ENCODE measurements at places on chromosomes 5 and 9.

- no peak for DNase-seq
These were observed 49.5 kb upstream of the TGFBR1 start for GRCh38 chr9:99055384-99055783.

DNA sequence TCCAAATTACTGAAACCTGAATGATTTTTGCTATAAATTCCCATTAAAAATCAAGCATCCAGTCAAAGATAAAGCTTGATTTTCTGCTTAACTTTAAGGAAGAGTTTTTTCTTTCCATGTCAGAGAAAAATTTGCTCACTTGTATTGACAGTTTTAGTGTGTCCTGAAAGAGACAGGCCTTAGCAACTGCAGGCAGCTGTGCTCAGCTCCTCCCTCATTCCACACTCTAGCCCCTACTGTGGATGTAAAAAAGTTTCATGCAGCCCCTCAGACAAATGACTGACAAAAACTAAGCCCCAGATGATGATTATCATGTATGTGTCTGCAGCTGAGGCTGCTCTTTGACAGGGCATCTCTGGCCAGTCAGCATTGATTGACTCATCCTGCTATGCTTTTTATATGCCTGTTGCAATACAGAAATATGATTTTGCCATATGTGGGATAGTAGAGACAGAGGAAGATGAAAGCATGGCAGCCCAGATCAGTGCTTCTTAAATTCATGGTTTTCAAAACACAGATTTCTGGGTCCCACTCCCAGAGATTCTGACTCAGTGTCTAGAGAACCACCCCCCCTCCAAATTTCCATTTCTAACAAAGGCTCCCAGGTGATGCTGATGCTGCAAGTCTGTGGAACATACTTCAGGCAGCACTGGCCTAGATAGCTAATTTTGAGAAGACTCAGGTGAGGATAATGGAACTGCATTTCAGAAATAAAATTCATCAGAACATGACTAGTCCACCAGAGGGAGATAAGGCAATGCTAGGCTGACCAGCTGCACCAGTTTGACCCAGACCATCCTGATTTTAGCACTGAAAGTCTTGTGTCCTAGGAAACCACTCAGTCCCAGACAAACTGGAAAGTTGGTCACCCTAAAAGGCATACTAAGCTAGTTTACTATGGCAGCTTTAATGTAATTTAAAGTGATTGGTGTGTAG lies 298.7 kb upstream of the KCNN2 start:
- DNase-seq: no peak

- no peak for DNase-seq
These were observed 647.7 kb upstream of the ITGA1 start for GRCh38 chr5:52139888-52140615.

GRCh38 chr5:80555099-80555498 lies 15.0 kb downstream of the ANKRD34B start:
- no peak for DNase-seq

DNA sequence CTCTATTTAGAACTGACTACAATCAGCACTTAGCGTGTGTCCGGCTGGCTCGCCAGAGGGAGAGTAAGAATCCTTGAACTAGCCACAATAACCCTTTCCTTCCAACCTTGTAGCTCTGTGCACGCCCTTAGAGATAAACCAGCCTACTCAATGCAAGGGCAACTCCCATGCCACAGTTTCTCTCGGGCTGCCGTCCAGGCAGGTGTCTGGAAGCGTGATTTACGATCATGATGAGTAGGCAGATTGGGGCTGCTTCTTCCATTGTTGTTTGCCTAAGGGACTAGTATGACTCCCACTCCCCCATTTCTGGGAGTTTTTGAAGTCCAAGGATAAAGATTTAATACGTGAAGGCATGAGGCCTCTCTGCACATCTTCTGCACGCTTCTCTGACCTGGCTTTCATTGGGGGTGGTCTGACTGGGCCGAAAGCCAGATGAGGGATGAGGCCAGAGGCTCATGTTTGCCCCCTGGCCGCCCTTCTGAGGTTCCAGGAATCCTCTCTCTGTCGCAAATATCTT lies 134.0 kb upstream of the MYO10 start:
- DNase-seq: no peak

GRCh38 chr9:111175350-111175749 lies 137.1 kb upstream of the LPAR1 start:
- DNase-seq: no peak

GRCh38 chr9:69582544-69583297 lies 89.5 kb downstream of the APBA1 start:
- DNase-seq: no peak

- no peak for DNase-seq
These were observed 7.8 kb upstream of the CLTB start for GRCh38 chr5:176424181-176424580.

- DNase-seq: no peak
These were observed 9.7 kb upstream of the ZNF354A start for GRCh38 chr5:178740181-178740557.

DNA sequence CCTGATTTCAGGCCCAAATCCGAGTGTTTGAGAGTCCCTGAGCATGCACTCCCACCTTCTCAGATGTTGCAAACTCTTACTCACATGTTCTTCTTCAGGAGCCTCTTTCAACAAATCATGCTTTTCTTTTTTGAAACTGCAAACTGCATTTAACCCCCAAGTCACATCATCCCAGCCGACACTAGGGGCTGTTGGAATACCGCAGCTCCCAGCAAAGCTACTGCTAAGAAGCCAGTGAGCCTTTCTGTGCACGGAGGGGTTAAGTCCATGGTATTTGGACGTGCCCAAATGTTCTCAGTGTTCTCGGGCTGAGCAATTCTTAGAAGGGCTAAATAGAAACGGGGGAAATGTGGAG lies 282.9 kb downstream of the NFIB start:
- no peak for DNase-seq

DNA sequence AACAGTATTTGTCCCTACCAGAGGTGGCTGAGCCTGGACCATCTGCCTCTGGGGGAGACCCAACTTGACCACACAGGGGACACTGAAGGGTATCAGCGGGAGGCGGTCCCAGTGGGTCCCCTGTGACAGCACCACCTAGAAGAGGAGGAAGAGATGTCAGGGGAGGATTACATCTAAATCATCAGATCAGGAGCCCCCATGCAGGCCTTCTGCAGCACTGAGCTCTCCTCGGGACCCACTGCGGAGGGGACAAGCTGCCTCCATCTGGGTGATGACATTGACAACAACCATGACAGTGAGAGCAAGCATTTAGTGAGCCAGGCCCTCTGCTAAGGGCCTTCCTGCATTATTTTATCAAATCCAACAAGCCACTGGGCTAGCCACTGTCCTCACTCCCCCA lies 12.3 kb downstream of the ORM2 start:
- DNase-seq: no peak

GRCh38 chr5:13945271-13945670 lies 783 bp upstream of the DNAH5 start:
- no peak for DNase-seq

DNA sequence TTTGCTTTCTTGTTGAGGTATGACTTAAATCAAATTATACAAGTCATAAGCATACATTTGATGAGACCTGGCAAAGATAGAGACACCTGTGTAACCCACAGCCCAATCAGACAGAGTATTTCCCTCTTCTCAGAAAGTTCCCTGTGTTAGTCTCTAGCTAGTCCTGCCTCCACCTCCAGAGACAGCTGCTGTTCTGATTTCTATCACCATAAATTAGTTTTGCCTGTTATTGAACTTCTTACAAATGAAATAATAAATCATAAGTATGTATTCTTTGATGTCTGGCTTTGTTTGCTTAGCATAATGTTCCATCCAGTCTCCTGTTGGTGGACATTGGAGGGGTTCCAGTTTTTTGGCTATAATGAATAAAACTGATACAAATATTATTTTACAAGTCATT lies 194.5 kb downstream of the ICE1 start:
- no peak for DNase-seq

- DNase-seq: no peak
These were observed 64.1 kb downstream of the OSTF1 start for GRCh38 chr9:75152416-75152815.

- no peak for DNase-seq
These were observed 943 bp downstream of the STING1 start for GRCh38 chr5:139481580-139482049.

GRCh38 chr9:74138182-74138581 lies 359.0 kb upstream of the RORB start:
- no peak for DNase-seq

DNA sequence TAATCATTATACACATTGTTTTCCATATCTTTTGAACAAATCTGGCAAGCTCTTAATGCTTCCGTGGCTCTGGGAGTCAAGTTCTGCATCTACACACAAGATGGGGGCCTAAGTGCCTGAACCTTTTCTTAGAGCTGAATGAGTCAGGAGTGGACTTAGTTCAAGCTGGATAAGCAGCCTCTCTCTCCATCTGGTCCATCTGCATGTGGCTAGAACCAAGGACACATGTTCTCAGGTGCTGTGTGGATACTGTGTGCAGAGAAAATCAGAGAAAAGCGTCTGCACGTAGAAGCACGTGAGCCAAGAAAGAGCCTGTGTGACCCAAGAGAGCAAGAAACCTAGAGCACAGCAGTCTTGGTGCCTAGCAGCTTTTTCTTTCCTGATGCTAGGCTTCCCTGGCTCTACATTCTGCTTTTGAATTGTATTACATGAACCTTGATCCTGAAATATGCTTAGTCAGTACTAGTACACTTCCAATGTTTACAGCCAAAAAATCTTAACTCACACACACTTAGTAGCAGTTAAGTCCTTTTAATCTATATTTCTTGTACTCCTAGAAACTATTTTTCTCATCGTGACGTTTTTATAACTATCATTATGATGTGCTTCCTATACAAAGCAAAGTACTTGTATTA lies 1798.9 kb downstream of the MAT2B start:
- no peak for DNase-seq

- no peak for DNase-seq
These were observed 68.1 kb downstream of the NIPBL start for GRCh38 chr5:36944607-36945225.

- no peak for DNase-seq
These were observed 424.7 kb upstream of the FAM174A start for GRCh38 chr5:100110497-100110896.

- DNase-seq: no peak
These were observed 524 bp downstream of the CYFIP2 start for GRCh38 chr5:157266286-157267007.

GRCh38 chr9:131382850-131383729 lies 10.8 kb upstream of the PRRC2B start:
- no peak for DNase-seq

DNA sequence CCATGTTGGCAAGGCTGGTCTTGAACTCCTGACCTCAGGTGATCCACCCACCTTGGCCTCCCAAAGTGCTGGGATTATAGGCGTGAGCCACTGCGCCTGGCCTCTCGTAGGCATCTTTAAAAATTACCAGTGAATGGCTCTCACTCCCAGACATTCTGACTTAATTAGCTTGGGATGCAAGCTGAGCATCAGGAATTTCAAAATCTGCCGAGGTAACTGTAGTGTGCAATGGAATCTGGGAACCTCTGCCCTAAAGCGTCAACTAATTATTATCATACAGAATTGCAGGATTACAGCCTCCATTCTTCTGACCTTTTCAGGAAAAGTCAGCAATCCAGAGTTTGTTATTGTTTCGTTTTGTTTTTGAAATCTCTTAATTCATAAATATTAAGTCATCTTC lies 213.4 kb upstream of the DMAC1 start:
- no peak for DNase-seq

DNA sequence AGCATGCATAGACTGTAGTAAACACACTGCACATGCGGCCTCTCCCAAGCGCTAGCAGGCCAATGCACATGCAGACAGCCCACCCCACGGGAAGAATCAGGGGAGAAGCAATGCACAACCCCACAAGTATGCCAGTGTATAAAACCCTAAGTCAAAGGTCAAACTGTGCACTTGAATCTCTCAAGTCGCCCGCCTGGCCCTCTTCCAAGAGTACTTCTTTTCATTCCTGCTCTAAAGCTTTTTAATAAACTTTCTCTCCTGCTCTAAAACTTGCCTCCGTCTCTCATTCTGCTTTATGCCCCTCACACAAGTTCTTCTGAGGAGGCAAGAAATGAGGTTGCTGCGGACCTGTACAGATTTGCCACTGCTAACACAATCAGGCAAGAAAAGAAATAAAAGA lies 50.4 kb downstream of the PTPDC1 start:
- DNase-seq: no peak

- no peak for DNase-seq
These were observed 239.3 kb upstream of the PAPPA start for GRCh38 chr9:115914291-115914690.

DNA sequence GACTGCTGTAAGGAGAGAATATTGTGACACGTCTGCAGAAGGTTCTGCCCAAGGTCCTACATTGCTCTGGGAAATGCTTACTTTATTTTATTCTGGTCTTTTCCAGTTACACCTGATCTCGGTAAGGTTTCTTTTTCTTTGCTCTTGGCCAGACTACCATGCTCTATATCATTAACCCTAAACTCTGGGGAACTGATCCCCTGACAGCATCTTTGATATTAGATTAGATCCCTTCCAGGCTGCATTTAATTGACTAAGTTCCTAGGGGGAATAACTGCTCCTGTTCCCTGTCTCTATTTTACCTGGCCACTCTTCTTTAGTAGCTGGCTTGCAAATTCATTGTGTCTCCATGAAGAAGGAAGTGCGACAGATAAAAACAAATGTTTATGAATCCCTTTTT lies 243.5 kb downstream of the MAT2B start:
- DNase-seq: no peak

DNA sequence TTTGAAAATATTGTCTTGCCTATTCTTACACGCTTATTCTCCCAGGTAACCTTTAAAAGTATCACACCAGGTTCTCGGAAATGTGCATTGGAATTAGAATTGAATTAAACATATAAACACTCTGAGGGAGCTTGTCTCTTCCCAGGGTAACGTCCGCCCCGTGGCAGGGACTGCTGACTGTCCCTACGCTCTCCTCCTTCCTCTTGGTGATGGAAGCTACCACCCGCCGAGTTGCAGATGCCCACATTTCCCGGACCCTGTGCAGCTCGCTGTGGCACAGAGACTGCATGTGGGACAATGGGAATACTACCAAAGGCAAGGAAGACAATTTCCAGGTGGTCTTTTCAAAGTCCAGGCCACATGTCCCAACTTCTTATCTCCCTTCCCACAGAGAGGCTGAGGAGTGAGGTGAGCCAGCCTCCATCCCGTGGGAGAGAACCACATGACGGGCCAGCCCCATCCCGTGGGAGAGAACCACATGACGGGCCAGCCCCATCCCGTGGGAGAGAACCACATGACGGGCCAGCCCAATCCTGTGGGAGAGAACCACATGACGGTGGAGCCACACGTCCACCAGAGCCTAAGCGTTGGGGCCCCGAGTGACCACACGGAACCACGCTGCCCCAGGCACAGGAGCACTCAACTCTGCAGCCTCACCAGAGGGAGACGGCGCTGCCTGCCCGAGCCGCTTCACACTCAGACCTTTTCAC lies 249.4 kb upstream of the IRX1 start:
- DNase-seq: no peak

- DNase-seq: no peak
These were observed 405.6 kb upstream of the ZNF608 start for GRCh38 chr5:125152044-125152443.

GRCh38 chr9:101636247-101636646 lies 41.5 kb upstream of the PPP3R2 start:
- DNase-seq: no peak
